ENCODE measurements at places on chromosomes 11 and 22.

- DNase-seq, result peak; percentile 22
These were observed 34.1 kb upstream of the CALCA start for GRCh38 chr11:15006139-15006759.

GRCh38 chr11:37504060-37504611 lies 906.1 kb upstream of the RAG2 start:
- DNase-seq, result peak; percentile 70

- DNase-seq, result no peak
These were observed 144.3 kb upstream of the ANO3 start for GRCh38 chr11:26187639-26188038.

DNA sequence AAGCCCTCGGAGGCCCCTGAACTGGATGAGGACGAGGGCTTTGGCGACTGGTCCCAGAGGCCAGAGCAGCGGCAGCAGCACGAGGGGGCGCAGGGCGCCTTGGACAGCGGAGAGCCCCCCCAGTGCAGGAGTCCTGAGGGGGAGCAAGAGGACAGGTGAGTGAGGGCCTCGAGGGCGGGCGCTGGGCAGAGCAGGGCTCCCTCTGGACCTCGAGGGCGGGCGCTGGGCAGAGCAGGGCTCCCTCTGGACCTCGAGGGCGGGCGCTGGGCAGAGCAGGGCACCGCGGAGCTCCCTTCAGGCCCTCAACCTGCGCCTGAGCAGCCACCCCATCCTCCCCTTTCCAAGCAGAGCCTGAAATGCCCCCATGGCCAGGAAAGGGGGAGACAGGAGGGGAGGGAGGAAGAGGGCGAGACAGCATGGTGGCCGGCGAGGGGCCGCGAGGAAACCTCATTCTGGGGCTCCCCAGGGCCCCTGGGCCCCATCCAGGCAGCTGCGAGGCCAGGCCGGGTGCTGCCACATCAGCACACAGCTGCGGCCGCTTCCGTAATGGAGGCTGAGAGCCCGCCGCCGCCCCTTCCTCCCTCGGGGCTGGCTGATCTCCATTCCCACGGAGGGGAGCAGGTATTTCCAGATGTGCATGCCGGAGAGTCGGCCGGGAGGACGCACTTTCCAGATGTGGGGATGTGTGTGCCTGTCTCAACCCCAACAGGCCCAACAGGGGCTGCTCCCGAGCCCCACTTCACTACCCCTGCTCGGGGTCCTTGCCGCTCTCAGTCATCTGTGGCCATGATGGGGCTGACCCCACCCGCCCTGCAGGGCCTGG lies 10.0 kb downstream of the PRR33 start:
- DNase-seq, result no peak

DNA sequence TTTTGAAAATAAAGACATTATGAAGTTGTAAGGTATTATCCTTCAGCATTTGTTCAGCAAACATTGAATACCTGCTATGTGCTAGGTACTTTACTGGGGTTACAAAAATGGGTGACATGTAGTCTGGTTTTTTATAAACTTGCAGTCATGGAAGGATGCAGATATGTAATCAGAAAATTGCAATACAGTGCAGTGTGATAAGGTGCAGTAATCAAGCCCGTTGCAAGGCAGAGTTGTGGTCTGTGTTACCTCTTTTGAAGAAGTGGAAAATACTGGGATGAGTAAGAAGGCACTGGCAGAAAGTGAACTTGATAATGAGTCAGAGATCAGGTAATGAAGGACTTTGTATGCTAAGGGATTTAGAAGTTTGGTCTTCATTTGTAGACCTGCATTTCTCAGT lies 8.1 kb downstream of the FBXO7 start:
- DNase-seq, result no peak

DNA sequence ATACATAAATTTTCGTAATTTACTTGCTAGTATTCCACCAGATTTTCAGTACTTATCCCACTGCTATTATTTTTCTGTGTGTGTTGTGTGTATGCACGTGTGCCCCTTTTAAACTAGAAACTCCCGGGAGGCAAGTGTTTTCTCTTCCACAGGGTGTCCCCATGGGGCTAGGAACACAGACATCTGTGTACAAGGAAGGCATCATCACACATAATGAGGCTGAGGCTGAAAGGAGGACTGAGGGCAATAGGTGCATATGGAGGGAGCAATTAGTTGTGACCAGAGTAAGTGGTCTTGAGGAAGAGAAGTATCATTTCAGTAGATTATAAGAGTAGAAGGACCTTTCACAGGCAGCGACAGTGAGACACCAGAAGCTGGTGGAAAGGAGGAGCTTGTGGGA lies 2.1 kb upstream of the DPAGT1 start:
- no peak for DNase-seq

- DNase-seq, result no peak
These were observed 20.2 kb downstream of the MPPED1 start for GRCh38 chr22:43431808-43432554.

GRCh38 chr11:129308241-129308865 lies 67.3 kb upstream of the BARX2 start:
- no peak for DNase-seq

GRCh38 chr11:72781313-72782080 lies 12.3 kb downstream of the STARD10 start:
- DNase-seq, result peak; percentile 34

DNA sequence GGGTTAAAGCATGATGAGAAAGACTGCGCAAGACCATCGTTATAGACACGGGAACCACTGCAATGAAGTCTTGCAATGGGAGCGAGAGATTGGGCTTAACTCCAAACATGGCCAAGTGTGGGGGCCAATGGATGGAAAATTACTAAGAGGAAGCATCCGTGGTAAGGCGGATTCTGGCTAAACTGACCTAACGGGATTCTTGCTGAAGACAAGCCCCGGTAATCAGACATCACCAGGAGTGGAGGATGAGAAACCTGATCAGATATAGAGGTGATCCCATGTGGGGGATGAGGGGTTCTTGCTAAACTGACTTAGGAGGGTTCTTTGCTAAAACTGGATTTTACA lies 5.8 kb upstream of the SYNGR1 start:
- DNase-seq, result no peak

- no peak for DNase-seq
These were observed 1.2 kb downstream of the NDUFC2 start for GRCh38 chr11:78078218-78079167.

DNA sequence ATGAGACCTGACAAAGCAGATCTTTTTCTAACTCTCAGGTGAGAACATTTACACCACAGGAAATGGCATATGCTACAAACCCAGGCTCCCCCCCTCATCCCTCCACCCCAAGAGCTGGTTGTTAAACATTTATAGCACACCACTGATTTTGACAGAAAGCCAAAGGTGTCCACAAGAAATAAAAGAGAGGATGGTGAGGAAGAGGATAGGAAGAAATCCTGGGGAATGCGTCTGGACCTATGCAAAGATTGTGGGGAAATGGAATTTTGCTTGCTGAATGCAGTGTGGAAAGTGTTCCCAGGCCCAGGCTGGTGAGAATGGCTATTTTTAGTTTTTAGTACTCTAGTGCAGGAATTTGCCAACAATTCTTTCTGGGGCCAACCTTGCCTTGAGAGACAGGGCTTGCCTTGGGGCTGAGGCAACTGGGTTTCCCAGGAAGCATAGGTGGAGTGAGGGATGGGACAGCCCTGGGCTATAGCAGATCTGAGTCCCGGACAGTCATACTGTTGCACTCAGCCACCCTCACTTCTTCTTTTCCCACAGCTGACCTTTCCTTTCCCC lies 163.9 kb downstream of the ADAMTS15 start:
- no peak for DNase-seq

DNA sequence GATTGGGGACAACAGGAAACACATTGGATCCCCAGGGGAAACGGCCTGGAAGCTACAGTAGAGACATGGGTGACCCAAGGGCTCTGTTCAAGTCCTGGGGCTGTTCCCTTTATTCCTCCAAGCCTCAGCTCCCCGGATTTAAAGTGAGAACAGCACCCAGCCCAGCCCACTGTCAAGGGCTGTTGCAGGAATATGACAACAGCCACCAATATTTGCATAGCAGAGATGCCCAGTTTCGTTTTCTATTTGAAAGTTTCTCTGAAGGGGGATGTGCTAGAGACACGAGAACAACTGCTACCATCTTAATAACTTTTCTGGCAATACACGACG lies 81.1 kb upstream of the WNT7B start:
- no peak for DNase-seq

DNA sequence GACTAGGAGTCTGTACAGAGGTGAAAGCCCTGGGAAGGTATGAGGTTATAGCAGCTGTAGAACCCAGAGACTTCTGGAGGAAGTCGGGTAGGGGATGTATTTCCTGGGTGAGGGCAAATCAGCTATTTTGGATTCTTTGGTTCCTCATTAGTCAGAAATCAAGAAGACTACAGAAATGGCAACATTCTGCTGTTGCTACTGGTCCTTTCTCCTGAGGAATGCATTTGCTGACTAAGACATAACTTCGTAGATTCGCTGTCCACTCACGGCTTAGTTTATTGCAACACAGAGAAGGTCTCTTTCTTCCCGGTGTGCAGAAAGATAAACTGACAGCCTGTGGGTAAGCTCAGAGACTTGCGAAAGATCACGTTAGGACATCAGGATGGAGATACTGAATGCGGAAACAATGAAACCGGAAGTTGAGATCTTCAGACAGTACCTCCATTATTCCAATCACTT lies 25.3 kb upstream of the SESN3 start:
- DNase-seq, result no peak

DNA sequence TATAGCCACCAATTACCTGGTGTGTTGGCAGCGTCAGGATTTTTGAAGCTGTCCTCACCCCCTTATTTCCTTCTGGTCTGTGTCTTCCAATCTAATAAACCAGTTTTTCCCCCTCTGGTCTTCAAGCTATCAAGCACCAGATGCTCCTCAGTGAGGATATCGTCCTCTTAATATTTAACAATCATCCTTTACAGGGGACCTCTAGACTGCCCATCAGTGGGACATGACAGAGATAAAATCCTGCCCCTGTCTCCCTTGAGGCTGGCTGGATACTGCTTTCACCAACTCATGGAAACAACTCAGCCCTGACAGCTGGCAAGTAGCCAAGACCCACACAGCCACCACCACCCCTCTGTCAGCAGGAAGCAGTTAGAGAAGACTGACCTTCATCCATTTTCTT lies 421.0 kb upstream of the API5 start:
- DNase-seq, result no peak

- DNase-seq, result no peak
These were observed 2.2 kb downstream of the OR51E1 start for GRCh38 chr11:4645974-4646373.

- DNase-seq, result no peak
These were observed at the start of gene SCGB1D2 for GRCh38 chr11:62242021-62242420. TSS of gene SCGB1D2 (plus strand) at chr11:62242239. CDS start at chr11:62242308, 69 bp downstream.

DNA sequence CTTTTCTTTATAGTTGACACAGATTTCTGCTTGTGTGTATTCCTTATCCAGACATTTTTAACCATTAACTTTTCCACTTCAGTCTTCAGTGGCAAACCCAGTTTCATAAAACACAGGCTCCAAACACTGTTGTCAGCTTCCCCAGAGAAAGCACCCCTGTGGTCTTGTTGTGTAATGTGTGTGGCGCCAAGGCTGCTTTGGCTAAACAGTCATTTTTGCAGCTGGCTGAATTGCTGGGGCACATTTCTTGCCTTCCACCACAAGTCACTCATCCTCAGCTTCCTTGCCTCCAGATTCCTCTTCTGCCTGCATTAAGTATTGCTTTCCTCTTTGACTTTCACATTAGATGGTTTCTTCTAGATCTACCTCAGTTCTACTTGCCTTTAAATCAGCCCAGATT lies 40.5 kb downstream of the ARHGAP1 start:
- DNase-seq, result no peak

GRCh38 chr11:65266210-65266609 lies 4.4 kb downstream of the POLA2 start:
- no peak for DNase-seq

GRCh38 chr11:19345848-19346681 lies 105.3 kb upstream of the E2F8 start:
- DNase-seq, result no peak

GRCh38 chr11:129743112-129743815 lies 72.4 kb upstream of the TMEM45B start:
- no peak for DNase-seq

GRCh38 chr11:120709808-120710207 lies 198.3 kb downstream of the GRIK4 start:
- no peak for DNase-seq

DNA sequence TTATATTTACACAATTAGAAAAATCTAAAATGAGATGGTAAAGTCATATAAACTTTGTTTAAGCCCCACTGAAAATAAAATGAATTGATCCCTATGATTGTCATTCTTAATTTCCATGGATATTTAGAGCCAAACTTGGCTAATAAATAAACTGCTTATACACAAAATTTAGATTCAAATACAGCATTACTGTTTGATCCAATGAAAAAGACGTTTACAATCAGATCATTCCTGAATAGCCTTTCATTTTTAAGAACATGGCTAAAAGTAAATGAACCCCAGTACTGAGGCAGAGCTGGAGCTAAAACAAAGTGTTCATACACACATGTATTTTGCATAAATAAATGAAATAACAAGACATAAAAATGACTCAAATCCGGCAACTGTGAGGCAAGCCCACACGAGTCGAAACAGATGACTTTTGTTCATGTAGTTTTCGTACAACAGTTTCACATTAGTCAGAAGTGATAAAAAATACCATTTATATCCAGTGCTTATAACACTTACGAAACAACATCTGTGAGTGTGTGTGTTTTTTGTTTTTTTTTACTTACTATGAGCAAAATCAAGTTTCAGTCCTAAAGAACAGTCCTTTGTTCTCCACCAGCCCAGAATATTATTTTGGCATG lies 386.5 kb downstream of the SOX6 start:
- peak; percentile 59 for DNase-seq

DNA sequence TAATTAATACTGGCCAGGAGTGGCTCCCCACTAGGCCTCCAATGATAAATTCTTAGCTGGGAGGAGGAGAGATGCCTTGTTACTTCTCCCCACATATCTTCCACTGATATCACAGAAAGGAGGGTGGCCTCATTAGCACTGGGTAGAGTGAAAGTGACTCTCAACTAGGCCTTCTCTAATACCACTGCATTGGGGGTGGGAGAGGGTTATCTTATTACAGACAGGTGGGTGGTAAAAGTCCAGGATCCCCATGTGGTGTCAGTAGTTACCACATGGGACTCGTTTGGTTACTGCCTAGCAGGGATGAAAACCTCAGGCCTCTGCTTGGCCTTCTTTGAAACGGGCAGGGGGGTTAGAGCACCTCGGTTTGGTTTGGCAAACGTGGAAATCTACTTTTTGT lies 167.3 kb downstream of the UVRAG start:
- no peak for DNase-seq

GRCh38 chr11:64265176-64266160 lies 14.1 kb downstream of the PLCB3 start:
- no peak for DNase-seq

- peak; percentile 87 for DNase-seq
These were observed 23.4 kb upstream of the RIC3 start for GRCh38 chr11:8192016-8192895.

DNA sequence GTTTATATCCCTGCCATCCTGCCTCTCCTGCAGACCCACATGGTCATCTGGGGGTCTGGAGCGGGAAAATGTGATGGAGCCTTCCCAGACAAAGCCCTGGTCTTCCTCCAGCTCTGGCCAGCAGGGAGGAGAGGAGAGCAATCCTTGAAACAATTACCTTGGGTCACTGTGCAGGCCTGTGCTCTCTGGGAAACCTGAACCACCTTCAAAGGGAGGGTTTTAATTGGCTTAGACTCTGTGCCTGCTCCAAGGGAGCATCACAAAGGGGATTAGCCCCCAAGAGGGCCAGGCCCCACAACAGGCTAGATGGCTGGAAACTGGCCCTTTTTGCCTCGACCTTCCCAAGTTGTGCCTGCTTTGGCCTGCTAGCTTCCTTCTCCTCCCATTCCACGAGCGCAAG lies 351.9 kb downstream of the TENM4 start:
- DNase-seq, result no peak

Data from COLO829 (cell line).